ENCODE measurements at places on chromosomes 7 and 10.

DNA sequence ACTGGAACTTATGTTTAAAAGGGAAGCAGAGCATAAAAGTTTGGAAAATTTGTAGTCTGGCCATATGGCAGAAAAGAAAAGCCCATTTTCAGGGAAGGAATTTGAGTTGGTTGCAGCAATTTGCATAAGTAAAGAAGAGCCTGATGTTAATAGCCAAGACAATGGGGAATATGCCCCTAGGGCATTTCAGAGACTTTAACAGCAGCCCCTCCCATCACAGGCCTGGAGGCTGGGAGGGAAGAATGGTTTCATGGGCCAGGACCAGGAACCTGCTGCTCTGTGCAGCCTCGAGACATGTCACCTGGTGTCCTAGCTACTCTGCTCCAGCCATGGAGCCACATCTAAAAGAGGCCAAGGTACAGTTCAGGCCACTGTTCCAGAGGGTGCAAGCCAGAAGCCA, 35.3 kb downstream of the HTR7 start:
- DNase-seq: no peak

DNA sequence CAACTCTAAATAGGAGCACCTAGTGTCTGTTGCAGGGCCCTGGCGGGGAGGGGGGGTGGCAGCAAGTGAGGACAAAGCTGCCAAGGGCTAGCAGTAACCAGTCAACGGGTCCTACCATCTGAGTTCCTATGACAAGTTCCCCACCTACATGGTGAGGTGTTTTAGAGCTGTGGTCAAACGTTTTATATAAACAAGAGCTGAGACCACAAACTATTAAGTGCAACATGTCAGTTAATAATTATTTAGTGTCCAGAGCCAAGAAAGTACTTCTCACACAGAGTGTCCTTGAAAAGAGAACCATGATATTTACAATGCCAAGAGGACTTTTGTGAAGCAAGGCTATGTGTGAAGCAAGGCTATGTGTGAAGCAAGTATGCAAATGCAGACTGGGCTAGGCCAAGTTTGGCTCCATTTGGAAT, 434.7 kb downstream of the TNS3 start:
- no peak for DNase-seq

DNA sequence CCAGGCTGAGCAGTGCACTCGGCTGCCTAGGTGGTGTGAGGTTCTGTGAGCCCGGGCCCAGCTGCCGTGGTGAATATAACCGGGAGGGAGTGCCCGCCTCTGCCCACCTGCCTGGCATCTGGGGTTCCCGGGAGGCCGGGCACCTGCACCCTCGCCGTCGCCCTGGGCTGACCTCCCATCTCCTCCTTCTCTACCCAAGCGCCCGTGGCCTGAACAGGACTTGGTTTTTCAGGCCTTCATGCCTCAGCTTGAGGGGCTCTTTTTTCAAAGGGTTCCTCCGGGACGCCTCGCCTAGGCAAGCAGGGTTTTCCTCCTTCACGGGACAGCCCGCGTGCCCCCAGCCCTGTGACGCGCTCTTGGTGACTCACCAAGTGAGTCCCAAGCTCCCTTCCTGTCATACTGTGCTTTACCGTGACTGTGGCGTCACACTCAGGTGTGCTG, 9.9 kb downstream of the INPP5A start:
- DNase-seq: no peak

DNA sequence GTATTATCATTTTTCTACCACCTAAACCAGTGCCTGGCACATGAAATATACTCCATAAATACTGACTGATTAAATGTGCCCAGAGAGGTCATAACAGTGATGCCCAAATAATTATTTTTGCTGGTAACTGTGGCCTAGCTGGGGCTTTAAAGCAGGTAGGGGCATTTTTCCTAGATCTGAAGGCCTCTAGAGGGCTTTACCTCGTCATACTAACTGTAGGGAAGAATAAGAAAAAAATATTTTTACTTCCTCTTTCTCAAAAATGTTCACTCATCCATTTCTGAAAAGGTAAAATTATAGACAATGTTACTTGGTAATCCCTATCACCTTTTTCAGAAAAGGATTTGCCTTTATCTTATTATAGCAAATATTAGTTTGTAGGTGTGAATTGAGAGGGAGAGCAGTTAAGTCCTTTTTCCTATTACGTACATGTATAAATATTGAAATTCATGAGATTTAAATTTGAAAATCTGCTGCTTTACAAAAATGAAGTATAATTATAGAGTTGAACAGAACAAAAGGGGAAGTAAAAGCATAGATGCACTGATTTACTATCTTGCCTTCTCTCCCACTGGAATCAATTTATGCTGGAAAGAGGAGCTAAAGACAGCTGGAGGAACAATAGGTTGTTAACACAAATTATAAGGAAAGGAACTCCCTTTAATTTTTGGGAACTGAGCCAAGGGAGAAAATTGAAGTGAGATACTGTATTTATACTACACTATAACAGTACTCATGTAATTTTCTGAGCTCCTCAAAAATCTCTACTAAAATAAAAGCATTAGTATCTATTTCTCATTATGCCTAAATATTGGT, 71.5 kb upstream of the NOBOX start:
- DNase-seq: no peak

DNA sequence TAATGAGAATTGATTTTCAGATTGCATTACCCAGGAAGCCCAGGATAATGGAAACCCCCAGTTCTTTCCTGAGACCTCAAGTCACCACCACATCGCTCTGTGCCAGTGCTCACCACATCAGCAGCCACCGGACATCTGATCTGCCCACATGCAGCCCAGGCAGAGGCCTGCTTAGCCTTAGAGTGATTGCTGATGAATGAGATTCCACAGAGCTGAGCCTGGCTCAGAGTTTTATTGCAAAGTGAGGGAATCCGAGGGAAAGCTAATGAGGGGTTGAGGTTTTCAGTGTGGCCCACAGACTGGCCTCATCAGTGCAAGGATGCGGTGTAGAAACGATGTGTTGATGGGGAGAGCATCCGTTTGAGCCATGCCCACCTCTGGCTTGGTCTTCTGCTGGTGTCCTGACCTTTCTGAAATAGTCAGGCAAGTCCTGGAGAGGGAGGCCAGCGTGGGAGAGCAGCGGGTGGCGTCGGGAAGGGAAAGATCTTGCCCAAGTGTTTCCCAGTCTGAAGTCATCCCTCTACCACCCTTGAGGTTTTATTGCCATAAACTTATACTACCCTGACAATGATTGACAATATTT, 120.3 kb downstream of the ITIH5 start:
- no peak for DNase-seq

DNA sequence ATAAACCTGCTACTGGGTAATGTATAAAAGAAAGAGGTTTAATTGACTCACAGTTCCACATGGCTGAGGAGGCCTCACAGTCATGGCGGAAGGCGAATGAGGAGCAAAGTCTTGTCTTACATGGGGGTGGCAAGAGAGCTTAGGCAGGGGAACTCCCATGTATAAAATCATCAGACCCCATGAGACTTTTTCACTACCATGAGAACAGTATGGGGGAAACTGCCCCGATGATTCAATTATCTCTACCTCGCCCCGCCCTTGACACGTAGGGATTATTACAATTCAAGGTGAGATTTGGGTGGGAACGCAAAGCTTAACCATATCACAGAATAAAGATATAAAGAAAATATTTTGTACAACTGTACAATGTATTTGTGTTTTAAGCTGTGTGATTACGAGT, 39.4 kb upstream of the PLCE1 start:
- DNase-seq: no peak

- DNase-seq: no peak
Measured at GRCh38 chr10:3195286-3195685, 22.7 kb upstream of the PITRM1 start.

GRCh38 chr7:112257073-112257472, 50.6 kb downstream of the ZNF277 start:
- DNase-seq: no peak

GRCh38 chr10:96397902-96398301, 39.1 kb upstream of the OPALIN start:
- DNase-seq: no peak

DNA sequence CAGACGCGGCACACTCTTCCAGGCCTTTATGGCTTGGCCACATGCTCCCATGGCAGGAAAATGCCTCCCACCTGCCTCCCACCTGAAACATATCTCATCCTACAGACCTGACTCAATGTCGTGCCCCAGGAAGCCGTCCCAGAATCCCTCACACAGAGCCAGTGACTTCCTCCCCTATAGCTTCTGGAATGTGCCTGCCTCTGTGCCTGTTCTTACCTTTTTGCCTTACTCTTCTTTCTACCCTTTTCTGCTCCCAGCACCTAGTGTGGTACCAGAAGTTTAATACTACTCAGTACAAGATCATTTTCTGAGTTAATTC, 123.9 kb upstream of the STK17A start:
- no peak for DNase-seq

GRCh38 chr7:139583826-139584553, 60.5 kb downstream of the CLEC2L start:
- no peak for DNase-seq

GRCh38 chr7:88218429-88218745, 1.5 kb downstream of the SRI start:
- DNase-seq: no peak

DNA sequence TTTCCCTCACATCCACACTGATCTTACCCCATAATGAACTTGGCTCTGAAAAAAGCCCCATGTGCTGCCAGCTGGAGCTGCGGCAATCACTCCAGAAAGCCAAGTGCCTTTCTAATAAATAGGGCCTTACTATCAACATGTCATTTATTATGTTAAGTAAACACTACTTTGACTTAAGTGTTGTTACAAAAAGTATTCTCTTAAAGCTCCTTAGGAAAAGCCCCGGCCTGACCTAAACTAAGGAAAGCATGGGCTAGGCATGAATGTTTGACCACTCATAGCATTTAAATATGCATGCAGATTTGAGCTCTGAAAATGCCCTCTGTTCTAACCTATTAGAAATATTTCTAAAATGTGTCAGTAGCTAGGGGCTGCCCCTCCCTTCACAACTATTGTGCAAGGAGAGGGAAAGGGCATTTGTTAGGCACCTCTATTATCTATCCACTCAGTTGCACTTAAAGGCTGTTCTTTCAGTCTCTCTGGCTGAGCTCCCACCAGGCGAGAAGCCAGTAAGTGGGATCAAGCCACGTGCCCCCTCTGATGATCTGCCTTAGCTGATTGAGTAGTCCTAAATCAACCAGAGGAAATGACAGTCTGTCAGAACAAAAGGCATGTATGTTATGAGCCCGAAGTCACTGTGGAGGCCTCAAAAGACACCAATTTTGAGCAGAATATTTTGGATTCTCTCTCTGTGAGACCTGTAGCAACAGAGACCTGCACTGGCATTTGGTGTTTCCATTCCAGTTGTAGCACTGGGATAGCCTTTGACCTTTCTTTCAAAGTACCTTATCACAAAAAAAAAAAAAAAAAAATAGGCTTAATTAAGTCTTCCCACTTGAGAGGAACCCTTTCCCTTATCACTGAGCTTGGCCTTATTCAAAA, 77.1 kb downstream of the ITGB8 start:
- no peak for DNase-seq

GRCh38 chr10:119479532-119479931, 63.0 kb downstream of the RGS10 start:
- DNase-seq: no peak

- no peak for DNase-seq
Measured at GRCh38 chr7:51242881-51243518, 73.6 kb downstream of the COBL start.

GRCh38 chr7:20388084-20388483, 57.4 kb downstream of the ITGB8 start:
- DNase-seq: no peak

GRCh38 chr7:99121496-99122021, 22.3 kb downstream of the SMURF1 start:
- DNase-seq: no peak

GRCh38 chr10:132477398-132478340, 59.9 kb upstream of the INPP5A start:
- DNase-seq: no peak

DNA sequence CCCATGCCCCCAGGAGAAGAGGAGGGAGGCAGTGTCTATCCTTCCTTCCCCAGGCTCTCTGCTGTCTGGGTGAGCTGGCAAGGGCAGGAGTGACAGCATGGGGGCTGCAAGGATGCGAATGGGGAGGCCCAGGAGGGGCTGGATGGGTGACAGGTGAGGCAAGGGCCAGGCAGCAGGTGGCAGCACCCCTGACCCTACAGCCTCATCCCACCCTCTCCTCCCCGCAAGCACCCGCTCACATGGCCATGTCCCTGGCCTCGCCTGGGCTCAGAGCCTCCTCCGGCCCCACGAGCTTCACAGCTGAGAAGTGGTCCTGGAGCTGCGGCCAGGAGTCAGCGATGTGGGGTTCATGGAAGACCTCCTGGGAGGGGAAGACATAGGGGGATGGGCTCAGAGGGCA, 5.4 kb downstream of the PLOD3 start:
- DNase-seq: no peak

DNA sequence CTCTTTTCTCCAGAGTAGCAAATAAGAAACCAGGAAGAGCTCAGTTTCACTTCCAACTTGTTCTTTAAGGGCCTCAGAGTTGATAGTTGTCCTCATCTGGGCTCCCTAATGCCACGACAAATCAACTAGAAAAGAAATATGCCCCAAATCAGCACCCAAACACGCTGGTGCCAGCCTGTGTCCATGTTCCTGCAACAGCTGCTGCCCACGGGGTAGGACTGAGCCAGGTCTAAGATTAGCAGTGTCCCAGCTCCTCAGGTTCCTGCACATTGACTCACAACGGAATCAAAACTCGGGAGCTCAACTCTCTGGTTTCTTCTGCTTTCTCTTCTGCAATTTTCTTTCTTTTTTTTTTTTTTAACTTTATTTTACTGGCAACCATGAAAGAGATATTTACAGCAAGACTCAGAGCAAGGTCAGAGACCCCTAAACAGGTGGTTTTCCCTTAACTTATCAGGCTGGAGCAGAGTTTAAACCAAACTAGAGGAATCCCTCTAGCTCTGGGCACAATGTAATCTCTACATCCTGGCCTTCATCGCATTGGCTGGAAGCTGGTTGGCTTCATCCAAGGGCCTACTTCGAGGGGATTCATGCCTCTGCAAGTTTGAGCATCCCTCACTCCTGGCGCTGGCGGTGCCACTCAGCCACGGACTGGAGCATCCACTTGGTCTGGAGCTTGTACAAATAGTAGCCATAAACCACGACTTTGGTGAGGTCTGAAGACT, 126.1 kb downstream of the PFKFB3 start:
- no peak for DNase-seq

DNA sequence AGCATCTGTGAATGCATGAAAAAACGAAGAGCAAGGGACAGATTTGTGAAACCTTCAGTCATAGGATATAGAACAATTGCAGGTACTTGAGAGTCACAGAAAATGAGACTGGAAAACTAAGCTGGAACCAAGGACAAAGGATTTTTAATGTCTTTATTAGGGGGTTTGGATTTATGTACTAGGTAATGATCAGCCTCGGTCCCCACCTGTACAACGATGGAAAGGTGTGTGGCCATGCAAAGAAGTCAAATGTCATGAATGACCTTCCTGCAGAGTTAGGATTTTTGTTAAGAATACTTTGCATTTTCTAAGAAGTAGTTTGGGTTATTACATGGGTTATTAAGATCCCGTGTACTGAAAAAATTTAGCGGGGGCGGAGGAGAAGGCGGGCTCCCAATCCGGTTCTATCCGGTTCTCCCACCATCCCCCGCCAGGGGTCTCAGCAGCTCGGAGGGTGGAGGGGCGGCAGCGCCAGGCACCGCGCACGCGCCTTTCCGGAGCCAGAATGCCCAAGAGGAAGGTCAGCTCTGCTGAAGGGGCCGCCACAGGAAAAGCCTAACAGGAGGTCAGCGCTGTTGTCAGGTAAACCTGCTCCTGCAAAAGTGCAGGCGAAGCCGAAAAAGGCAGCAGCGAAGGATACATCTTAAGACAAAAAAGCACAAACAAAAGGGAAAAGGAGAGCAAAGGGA, 327.5 kb upstream of the PLXDC2 start:
- DNase-seq: no peak
